ENCODE measurements at places on chromosomes 7 and 10. TPM values are rescaled to one million over a fixed set of nuclear protein-coding genes. Genes with fewer than 3 reads are reported as not detected.

DNA sequence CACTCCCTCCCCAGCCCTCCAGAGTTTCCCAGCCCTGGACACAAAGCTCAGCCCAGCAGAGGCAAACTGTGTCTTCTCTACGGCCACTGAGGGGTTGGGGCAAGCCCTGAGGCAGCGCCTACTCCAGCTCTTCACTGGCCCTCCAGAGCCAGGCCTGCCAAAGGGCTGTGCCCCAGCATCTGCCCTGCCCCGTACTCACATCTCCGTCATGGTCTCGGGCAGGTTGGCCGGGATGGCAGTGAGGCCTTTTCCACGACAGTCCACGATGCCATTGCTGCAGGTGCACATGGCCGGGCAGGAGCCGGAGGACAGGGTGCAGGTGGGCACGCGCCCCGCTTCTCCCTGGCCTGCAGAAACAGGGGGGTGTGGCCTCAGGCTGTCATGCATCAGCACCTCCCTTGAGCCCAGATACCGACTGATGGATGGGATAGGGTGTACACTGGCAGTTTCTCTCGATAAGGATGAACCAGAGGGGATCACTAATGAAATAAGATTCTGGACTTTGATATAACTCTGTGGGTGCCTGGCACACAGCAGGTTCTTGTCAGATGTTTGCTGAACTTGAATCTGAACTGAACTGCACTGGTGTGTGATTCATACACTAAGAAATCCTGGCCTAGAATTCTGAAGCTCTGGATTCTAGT lies 125.2 kb downstream of the SLIT1 start:
- H3K27me3 ChIP-seq: no peaks in the 10 kb centered on the region
- no peak overlapping the region for H3K27ac ChIP-seq
- H3K36me3 ChIP-seq: no peaks in the 10 kb centered on the region
- no peak overlapping the region for H3K4me3 ChIP-seq
- no peak for DNase-seq
- no peaks in the 10 kb centered on the region for H3K4me1 ChIP-seq

GRCh38 chr7:38584443-38585210 lies 46.5 kb downstream of the AMPH start:
- no peak overlapping the region for H3K27ac ChIP-seq
- no peaks in the 10 kb centered on the region for H3K4me1 ChIP-seq

GRCh38 chr10:73887294-73888039 lies 13.1 kb upstream of the CAMK2G start:
- H3K4me1 ChIP-seq: peaks cover 19% of the 10 kb centered on the region
- no peak for DNase-seq
- H3K4me3 ChIP-seq: no peak overlapping the region
- H3K27ac ChIP-seq: no peak overlapping the region
- H3K36me3 ChIP-seq: no peaks in the 10 kb centered on the region

DNA sequence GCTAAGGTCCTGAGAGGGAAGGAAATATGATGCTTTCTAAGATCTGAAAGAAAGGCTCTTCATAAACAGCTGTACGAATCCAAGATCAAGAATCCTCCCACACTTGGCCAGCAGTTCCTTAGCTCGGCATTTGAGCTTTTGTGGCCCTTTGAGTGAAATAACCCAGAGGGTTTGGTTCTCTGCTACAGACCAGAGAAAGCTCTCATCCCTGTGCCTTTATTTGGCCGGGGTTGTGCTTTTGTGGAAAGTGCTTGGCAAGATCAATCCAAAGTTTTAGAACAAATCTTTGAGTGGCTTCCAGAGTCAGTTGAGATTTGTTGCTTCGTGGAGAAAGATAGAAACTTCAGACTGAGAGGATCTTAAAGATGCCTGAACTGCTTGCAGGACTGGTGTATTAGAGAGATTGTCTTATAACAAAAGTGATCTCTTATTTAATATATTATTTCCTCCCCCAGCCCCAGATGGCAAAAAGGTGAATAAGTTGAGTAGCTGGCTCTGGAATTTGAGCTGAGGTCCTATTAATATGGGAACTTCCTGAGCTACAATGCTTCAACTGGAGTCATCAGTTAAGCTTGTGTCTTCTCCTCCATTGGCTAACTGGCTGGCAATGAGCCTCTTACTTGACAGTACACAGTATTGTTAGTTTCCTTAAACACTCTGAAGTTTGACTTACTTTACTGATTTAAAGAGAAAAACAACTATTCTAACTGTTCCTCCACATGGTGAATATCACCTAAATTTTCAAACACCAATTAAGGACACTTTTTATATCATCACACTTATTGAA lies 687.3 kb downstream of the MAGI2 start:
- H3K27ac ChIP-seq: no peak overlapping the region
- H3K36me3 ChIP-seq: no peaks in the 10 kb centered on the region
- H3K4me3 ChIP-seq: no peak overlapping the region
- H3K4me1 ChIP-seq: no peaks in the 10 kb centered on the region
- no peaks in the 10 kb centered on the region for H3K27me3 ChIP-seq
- no peak for DNase-seq

DNA sequence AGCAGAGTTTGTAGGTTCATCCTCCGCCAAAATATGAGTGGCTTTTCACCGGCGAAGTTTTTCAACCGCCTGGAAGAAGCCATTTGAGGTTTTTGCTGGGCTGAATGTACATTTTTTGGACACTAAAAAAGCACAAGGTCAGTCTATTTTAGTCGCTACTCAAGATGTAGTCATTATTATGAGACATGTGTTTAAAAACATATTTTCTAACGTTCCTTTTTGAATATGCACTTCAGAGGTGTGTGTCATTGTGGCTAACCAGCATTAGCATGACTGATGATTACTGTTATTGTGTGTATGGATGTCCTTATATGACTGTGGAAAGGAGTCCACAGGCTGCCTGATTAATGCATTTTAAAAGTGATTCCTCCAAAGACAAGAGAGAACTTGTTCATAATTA lies 605.4 kb downstream of the INHBA start:
- DNase-seq: no peak
- H3K4me1 ChIP-seq: no peaks in the 10 kb centered on the region
- H3K36me3 ChIP-seq: no peaks in the 10 kb centered on the region
- no peak overlapping the region for H3K27ac ChIP-seq
- no peaks in the 10 kb centered on the region for H3K27me3 ChIP-seq
- H3K4me3 ChIP-seq: no peak overlapping the region

DNA sequence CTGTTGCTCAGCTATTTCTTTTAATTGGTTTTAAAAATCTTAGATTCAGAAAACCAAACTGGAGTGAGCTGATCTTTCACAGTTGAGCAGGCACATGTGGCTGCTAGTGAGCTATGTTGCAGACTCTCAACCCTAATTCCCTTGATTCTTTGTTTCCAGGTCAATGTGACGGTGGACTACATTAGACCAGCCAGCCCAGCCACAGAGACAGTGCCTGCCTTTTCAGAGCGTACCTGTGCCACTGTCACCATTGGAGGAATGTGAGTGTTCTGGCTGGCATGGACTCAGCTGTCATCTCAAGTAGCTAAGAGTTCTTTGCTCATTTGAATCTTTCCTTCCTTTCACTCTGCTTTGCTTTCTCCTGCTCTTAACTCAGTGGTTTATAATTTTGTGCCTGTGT lies 187.1 kb downstream of the LRRC4 start:
- H3K27me3 ChIP-seq: no peaks in the 10 kb centered on the region
- no peak overlapping the region for H3K4me3 ChIP-seq
- H3K36me3 ChIP-seq: no peaks in the 10 kb centered on the region
- H3K27ac ChIP-seq: no peak overlapping the region
- no peak for DNase-seq
- peaks cover 9% of the 10 kb centered on the region for H3K4me1 ChIP-seq

GRCh38 chr7:11430841-11431240 lies 401.2 kb downstream of the THSD7A start:
- no peak overlapping the region for H3K4me3 ChIP-seq
- H3K27me3 ChIP-seq: no peaks in the 10 kb centered on the region
- DNase-seq: no peak

GRCh38 chr10:22252801-22253579 lies 35.2 kb upstream of the EBLN1 start:
- H3K4me1 ChIP-seq: peaks cover 9% of the 10 kb centered on the region
- DNase-seq: peak; percentile 83
- no peaks in the 10 kb centered on the region for H3K27me3 ChIP-seq
- H3K4me3 ChIP-seq: peak overlapping the region; percentile 94
- no peaks in the 10 kb centered on the region for H3K36me3 ChIP-seq
- peak overlapping the region; percentile 97 for H3K27ac ChIP-seq

DNA sequence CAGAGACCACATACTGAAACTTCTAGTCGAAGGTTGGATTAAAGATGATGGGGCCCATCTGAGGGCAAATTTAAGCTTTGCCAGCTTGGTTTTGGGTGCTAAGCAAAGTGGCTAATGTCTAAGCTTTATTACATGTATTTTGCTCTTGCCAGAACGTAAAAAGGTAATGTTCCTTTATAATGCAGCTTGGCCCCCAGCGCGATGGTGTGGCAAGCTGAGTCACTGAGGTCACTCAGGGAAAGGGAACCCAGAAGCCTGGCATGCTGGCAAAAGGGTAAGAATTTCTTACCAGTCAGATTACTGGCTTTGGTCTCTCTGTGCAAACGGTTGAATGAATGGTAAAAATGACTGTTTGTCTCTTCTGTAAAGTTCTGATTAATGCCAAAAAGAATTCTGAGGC lies 158.3 kb upstream of the KCND2 start:
- no peak overlapping the region for H3K27ac ChIP-seq
- no peaks in the 10 kb centered on the region for H3K27me3 ChIP-seq
- H3K4me1 ChIP-seq: no peaks in the 10 kb centered on the region
- H3K36me3 ChIP-seq: no peaks in the 10 kb centered on the region
- H3K4me3 ChIP-seq: no peak overlapping the region

GRCh38 chr10:44853148-44853734 lies 57.9 kb upstream of the TMEM72 start:
- H3K27me3 ChIP-seq: no peaks in the 10 kb centered on the region
- no peak overlapping the region for H3K27ac ChIP-seq
- no peak overlapping the region for H3K4me3 ChIP-seq
- no peaks in the 10 kb centered on the region for H3K36me3 ChIP-seq

DNA sequence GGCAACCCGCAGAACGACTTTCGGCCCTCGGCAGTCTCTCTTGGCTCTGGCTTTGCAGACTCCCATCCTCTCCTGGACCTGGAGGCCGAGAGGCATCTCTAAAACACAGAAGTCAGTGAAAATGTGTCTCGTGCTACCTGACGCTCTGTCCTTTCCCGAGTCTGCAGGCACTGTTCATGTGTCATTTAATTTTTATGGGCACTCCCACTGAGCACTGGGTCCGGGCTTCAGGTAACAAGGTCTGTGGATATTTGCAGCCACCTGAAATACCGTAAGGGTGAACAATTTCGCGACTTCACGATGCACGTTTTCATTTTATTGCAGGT lies 96.8 kb downstream of the GLRX3 start:
- no peaks in the 10 kb centered on the region for H3K4me1 ChIP-seq
- no peaks in the 10 kb centered on the region for H3K27me3 ChIP-seq
- H3K27ac ChIP-seq: no peak overlapping the region
- H3K4me3 ChIP-seq: no peak overlapping the region

GRCh38 chr10:527416-527815 lies 162.1 kb downstream of the DIP2C start:
- H3K27me3 ChIP-seq: no peaks in the 10 kb centered on the region
- H3K27ac ChIP-seq: no peak overlapping the region
- H3K4me3 ChIP-seq: no peak overlapping the region
- no peaks in the 10 kb centered on the region for H3K36me3 ChIP-seq

The CREB5 gene
- polyA plus RNA-seq: 0.95 TPM

The LLCFC1 gene
- not detected for polyA plus RNA-seq

The FEZF1 gene
- not detected for polyA plus RNA-seq

The PAX4 gene
- polyA plus RNA-seq: not detected

The GPR85 gene
- not detected for polyA plus RNA-seq

The MGAM2 gene
- polyA plus RNA-seq: not detected

The CALML3 gene
- polyA plus RNA-seq: not detected

The ABLIM1 gene
- polyA plus RNA-seq: 55.6 TPM

The PLPP4 gene
- polyA plus RNA-seq: not detected

The TRIM50 gene
- not detected for polyA plus RNA-seq

The EXOC4 gene
- 16.7 TPM for polyA plus RNA-seq

The GIMAP2 gene
- polyA plus RNA-seq: 13.2 TPM

The CALML5 gene
- polyA plus RNA-seq: not detected

The SPDYE5 gene
- polyA plus RNA-seq: 0.27 TPM

Data from B cell (primary cell).